Stimulated activated CD4-positive, alpha-beta T cell treated with anti-CD3 and anti-CD28 coated beads, Interleukin-15, amount 100 ng/mL, for 24 hours (primary cell): ENCODE measurements at places on chromosomes 12 and 14.

DNA sequence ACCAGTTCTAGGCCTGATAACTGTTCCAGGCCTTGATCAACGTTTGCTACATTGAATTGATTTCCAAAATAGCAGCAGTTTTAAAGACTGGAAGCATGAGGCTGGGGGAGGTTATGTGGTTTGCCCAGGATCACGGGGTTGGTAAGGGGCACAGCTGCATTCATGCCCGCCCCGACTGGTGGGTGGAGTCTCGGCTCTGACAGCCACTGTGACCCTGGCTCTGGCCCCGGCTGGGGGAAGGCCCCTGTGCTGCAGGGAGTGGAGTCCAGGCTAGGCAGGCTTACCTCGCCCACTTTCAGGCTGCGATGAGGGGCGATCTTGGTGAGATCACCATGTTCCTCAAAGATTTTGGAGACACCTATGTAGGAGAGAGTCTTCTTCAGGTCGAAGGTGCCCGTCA, 13.3 kb upstream of the SERPINA9 start:
- DNase-seq: no peak

DNA sequence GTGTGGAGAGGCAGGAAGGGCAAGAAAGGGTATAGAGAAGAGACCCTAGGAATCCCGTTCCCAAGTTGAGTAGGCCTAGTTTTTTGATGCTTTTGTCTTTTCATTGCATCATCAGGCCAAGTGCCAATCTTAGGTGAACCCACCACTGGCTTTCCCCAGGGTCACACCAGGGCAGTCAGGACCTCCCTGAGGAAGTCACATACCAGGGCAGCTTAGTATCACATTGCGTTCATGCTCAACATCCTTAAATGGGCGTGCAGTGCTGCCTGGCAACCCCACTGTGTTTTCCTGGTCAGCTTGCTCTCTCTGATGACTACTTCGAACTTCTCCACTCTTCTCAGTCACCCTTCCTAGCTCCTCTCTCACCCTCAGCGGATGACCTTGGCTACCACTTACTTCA, 9.0 kb downstream of the ASIC1 start:
- DNase-seq: no peak

DNA sequence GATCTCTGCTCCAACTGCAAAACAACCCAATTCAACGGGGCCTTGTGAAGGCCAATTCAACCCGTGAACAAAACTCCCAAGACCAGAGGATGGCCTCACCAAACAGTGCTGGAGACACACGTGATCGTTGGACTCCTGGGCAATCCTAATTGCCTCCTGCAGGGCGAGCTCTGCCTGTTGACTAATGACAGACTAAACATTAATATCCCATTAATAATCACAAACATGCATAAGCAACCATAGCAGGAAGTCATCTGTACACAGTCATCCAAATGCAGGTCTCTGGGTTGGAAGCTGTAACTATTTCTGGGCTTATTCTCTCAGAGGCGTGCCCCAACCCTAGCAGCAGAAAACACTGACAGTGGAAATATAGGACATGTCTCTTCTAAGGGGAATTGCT, 21.0 kb downstream of the ANAPC5 start:
- no peak for DNase-seq

GRCh38 chr12:164207-164606, 49.8 kb downstream of the SLC6A12 start:
- DNase-seq: no peak

DNA sequence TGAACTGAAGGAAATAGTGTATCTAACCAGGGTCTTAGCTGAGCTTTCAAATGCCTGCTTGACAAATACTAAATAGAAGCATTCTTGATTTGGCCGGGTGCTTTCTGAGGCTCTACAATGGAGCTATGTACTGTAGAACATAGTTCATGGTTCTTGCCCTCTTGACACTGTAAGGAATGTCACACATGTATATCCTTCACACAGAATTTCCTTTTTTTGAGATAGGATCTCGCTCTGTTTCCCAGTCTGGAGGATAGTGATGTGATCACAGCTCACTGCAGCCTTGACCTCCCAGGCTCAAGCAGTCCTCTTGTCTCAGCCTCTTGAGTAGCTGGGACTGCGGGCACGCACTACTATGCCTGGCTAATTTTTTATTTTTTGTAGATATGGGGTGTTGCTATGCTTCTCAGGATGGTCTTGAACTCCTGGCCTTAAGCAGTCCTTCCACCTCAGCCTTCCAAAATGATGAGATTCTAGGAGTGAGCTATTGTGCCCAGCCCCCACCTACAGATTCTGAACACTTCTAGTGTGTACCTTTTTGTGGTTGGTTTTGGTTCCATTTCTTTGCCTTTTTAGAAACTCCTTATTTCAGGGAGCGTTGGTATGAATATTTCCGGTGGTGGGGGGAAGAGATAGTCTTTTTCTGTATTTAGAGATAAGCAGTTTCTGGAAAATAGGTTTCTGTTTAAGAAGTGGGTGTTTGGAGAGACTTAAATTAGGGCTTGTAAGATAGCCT, 4.2 kb downstream of the MLXIP start:
- DNase-seq: peak; percentile 65

DNA sequence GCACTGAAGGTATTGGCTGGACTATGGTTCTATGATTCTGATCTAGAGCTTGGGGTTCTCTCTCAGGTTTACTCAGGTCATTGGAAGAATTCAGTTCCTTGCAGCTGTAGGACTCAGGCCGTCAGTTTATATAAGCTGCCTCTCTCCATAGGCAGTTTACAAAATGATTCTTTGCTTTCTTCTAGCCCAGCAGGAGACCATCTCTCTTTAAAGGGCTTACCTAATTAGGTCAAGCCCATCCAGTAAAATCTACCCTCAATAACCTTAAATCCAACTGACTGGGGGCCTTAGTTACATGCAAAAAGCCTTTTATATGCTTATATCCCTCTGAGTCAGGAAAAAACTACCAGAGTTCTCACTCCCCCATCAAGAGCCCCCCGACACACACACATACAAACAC, 80.5 kb upstream of the GARIN6 start:
- DNase-seq: no peak

DNA sequence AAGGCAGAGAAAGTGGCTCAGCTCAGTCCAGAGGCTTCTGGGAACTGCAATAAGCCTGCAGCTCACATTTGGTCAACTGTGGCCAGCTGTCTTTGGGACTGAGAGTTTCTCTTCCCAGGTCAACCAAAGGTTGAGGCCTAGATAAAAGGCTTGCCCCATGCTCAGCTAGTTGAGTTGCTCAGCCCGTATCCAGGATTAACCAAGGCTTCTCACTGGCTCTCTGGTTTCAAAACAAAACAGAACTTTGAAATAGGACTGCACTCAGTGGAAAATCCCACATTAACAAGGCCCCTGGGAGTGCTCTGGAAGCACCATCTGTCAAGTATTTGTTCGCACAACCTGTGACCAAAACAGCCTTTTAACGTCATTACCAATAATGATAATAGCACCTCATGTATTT, 40.3 kb upstream of the NUAK1 start:
- DNase-seq: no peak

- no peak for DNase-seq
Measured at GRCh38 chr12:21828779-21829178, 54.3 kb upstream of the KCNJ8 start.

DNA sequence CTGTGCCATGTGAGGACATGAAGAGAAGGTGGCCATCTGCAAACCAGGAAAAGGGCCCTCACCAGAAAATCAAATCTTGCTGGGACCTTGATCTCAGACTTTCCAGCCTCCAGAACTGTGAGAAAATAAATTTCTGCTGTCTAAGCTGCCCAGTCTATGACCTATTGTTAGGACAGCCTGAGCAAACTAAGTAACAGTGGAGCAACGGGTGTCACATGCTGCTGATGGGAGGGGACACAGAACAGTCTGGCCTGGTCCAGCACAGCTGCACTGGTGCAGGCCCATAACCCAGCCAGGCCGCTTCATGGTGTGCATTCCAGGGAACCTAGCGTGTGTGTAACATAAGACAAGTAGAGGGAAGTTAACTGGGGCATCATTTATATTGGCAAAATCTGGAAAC, 42.1 kb downstream of the GRIP1 start:
- no peak for DNase-seq

- DNase-seq: no peak
Measured at GRCh38 chr14:39991041-39991440, 558.8 kb upstream of the FBXO33 start.

DNA sequence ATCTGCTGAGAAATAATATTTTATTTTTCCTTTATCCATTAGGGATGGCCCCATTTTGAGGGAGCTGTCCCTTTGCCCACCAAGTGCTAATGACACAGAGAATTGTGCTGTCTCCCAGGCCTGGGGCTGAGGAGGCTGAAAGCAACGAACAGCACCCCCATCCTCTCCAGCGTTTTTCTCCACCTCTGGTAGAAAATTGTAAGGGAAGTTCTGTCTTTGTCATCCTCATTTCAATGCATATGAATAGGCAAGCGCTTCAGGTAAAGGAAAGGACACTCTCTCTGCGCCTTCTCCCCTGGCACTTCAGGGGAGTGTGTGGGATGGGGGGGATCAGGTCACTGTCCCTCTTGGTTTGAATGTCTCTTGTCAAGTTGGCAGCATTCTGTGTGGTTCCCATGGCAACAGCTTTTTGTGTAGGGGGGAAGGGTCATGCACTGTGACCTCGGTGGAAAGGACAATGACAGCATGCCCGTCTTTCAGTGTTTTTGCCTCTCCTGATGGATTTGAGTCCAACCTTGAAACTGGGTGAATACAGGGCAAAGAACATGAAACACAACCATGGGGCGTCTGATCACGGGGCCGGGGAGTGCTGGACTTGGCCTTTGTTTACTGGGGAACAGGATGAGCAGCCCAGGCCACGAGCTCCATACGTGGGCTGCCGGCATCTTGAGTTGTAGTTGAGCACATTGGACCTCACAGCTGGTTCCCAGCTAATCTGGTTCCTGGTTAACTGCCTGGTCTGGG, 230.2 kb downstream of the VRK1 start:
- DNase-seq: no peak

DNA sequence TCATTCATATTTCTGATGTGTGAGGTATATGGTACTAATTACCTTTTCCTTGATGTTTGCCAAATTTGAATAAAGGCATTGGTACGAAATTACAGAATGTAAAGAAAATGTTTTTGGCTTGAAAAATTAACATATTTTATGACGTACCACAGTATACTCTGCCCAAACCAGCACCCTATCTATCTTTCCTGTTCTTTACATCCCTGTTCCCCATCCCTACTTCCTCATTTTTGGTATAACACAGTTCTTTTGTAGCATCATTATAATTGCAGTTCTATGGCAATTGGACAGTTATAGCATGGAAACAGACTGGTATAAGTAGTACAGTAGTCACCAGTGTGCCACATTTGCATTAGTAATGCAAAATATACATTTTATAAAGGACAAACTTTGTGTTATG, 7.0 kb upstream of the CCT2 start:
- DNase-seq: no peak

GRCh38 chr14:19878029-19878642, 3.2 kb downstream of the OR4K2 start:
- no peak for DNase-seq

DNA sequence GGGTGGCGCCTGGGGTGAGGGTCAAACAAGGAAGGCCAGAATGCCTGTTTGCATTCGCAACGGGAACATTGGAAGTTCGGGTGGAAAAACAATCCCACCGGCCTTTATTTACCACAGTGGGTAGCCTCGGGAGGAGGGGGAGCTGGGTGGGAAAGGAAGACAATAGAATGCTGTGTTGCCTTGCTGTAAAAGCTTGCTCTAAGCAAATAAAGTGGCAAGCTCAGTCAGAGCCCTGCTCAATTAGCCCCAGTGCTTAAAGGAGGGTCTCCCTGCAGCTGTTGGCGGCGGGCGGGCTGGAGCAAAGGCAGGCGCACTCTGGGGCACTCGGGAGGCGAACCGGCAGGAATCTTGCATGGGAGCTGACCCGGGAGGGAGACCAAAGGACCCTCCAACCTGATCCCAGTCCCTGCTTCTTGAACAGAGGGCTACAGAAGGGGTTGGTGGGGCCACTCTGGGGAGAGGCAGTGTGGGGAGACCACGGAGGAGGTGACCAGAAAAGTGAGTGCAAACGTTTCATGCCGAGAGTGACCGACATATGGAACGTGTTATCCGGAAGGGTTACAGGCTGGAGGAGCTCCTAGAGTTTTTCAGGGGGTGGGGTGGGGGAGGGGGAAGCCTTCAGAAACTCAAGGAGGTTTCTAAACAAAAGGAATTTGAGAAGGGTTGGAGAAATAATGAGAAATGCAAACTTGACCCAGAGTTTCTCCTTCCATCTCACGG, 48.5 kb downstream of the NTF3 start:
- no peak for DNase-seq

GRCh38 chr14:96658611-96659010, 138.6 kb upstream of the VRK1 start:
- DNase-seq: no peak

DNA sequence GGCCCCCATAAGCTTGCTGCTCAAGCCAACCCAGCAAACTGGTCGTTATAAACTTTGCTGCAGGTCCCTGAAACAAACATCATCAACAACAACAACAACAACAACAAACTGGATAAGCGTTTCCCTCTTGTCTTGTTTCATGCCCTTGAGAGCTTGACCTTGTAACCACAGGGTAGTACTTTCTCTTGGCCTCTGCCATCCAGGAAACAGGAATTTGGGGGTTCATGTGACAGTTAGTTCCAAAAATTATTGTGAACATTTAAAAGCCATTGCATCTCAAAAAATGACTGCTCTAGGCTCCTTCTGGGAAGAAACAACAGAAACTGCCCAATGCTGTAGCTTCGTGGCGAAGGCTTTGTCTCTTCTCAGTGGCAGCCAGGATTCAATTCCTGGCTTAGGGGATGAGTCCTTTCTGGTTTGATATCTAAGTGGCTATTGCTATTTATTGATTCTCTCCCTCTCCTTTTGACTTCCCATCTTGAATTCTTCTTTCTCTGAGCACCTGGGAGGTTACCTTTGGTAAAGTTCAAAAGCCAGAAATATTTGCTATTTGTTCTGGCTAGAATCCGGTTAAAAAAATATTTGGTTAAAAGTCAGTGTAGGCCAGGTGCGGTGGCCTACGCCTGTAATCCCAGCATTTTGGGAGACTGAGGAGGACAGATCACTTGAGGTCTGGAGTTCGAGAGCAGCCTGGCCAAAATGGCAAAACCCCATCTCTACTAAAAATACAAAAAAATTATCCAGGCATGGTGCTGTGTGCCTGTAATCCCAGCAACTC, 52.0 kb upstream of the CPM start:
- DNase-seq: no peak

- no peak for DNase-seq
Measured at GRCh38 chr12:29157486-29157946, 8.4 kb downstream of the FAR2 start.

GRCh38 chr14:37270629-37271028, 72.9 kb downstream of the MIPOL1 start:
- no peak for DNase-seq

GRCh38 chr12:88546853-88547252, 33.4 kb downstream of the KITLG start:
- no peak for DNase-seq

- no peak for DNase-seq
Measured at GRCh38 chr12:107545737-107546353, 139.8 kb upstream of the PWP1 start.

DNA sequence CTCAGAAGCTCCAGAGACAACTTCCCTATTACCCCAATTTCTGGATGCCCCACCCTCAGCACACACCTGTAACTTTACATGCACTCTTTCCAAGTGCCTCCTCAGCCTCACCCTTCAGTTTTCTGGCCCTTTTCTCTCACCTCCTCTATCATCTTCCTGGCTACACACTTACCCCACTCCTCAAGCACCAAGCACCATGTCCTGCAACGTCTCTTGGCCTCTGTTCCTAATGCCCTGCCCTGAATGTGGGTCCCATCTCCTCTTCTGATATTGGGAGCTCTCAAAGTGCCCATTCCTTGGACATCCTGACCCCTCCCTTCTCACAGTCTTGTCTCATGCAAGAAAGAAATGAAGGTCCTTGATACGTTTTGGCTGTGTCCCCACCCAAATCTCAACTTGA, 1.2 kb downstream of the KRT72 start:
- DNase-seq: no peak
